ENCODE measurements at places on chromosomes 16 and 17.

GRCh38 chr16:55475919-55476318 is 3.1 kb upstream of the MMP2 start:
- DNase-seq: no peak
- no peak overlapping the region for H3K27ac ChIP-seq
- H3K4me3 ChIP-seq: no peak overlapping the region
- no peaks in the 10 kb centered on the region for H3K36me3 ChIP-seq
- H3K4me1 ChIP-seq: peaks cover 3% of the 10 kb centered on the region

DNA sequence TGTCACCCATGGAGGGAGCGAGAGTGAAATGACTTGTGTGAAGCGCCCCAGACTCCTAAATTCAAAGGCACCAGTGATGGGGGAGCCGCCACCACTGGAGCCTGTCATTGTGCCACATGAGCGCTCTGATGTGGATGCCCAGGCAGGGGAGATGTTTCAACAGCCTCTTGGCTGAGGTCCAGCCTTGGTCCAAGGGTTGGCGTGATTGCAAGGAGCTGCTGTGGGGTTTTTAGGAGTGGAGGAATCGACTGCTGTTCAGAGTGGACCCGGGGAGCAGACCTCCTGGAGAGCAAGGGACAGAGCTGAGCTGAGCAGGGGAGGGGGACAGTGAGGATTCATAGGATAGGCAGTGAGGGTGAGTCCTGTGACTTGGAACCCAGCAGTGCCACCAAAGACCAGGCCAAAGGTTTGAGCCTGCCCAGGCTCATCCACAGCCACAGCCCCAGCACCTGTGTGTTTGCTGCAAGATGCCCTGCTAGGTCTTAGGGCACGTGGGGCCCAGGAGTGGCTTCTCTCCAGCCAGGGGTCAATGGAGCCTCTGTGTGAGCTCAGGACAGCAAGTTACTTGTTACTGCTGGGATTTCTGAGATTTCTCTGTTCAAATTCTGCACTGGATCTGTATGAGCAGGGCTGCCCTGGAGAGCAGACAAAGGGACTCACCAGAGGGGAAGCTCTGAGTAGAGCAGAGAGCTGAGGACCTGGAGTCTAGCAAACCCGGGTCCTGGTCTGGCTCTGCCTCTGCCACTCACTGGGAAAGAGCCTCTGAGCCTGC is 20.3 kb downstream of the RHBDL3 start:
- H3K27ac ChIP-seq: no peak overlapping the region
- H3K4me1 ChIP-seq: peaks cover 16% of the 10 kb centered on the region
- DNase-seq: no peak

GRCh38 chr17:48352630-48353029 is 77.4 kb downstream of the SKAP1 start:
- H3K4me3 ChIP-seq: no peak overlapping the region
- peaks cover 2% of the 10 kb centered on the region for H3K4me1 ChIP-seq
- no peaks in the 10 kb centered on the region for H3K27me3 ChIP-seq
- H3K36me3 ChIP-seq: peaks cover 8% of the 10 kb centered on the region

DNA sequence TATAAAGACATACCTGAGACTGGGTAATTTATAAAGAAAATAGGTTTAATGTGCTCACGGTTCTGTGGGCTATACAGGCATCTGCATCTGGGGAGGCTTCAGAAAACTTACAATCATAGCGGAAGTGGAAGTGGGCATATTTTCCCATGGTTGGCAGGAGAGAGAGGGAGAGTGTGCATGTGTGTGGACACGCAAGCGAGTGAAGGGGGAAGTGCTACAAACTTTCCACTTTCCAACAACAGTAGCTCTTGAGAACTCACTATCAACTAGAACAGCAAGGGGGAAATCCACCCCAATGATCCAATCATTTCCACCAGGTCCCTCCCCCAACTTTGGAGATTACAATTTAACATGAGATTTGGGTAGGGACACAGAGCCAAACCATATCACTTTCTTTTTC is 11.1 kb downstream of the TAOK1 start:
- H3K4me3 ChIP-seq: no peak overlapping the region
- peaks cover 14% of the 10 kb centered on the region for H3K4me1 ChIP-seq
- H3K36me3 ChIP-seq: peaks cover 40% of the 10 kb centered on the region
